ENCODE measurements at places on chromosomes 1 and 21. TPM values are rescaled to one million over a fixed set of nuclear protein-coding genes. Genes with fewer than 3 reads are reported as not detected.
A peak's percentile ranks its signal among the peaks of the same experiment; 100 is the strongest.

The KRTAP10-4 gene
- polyA plus RNA-seq: not detected

DNA sequence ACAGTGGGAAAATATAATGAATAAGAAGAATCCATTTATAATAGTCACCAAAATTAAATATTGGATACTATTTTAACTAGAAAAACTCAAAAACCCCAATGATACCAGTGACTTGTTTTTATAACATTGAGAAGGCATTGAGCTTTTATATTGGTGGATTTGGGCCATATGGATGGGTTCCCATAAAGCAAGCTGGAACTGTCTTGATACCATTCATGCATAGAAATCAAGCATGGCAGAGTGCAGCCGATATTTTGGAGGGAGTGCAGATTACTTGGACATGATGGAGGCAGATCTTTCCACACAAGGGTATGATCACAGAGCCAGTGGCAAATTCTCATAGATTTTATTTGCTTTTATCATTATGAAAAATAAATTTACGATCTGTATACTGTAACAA is 3.8 kb upstream of the RWDD3 start:
- H3K27me3 ChIP-seq: no peaks in the 10 kb centered on the region
- H3K4me3 ChIP-seq: no peak overlapping the region
- no peak for DNase-seq
- H3K27ac ChIP-seq: no peak overlapping the region
- no peaks in the 10 kb centered on the region for H3K36me3 ChIP-seq

GRCh38 chr1:6357243-6357936 is 36.2 kb downstream of the ACOT7 start:
- no peaks in the 10 kb centered on the region for H3K36me3 ChIP-seq
- no peak overlapping the region for H3K27ac ChIP-seq
- H3K27me3 ChIP-seq: no peaks in the 10 kb centered on the region
- no peak overlapping the region for H3K4me3 ChIP-seq

DNA sequence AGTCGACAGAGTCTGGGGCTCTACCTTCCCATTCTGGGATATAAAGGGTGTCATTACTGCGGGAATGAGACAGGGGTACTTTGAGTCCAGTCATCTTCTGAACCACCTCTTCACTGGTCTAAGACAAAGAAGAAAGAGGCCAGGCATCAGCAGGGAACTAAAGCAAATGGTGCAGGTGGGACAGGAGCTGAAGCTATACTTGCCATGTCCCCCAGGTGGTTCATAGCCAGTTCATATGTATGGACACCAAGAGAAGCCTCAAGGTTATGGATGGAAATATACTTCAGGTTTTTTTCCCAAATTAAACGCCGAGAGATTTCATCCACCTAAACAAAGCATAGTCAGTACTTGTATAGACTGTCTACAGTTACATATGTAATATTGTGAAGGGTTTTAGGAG is 2.2 kb downstream of the CTSK start:
- no peak overlapping the region for H3K4me3 ChIP-seq
- H3K36me3 ChIP-seq: peaks cover 4% of the 10 kb centered on the region
- H3K27me3 ChIP-seq: no peaks in the 10 kb centered on the region
- no peak for DNase-seq
- H3K4me1 ChIP-seq: peaks cover 4% of the 10 kb centered on the region

GRCh38 chr1:25692560-25692959 is 76.0 kb downstream of the MAN1C1 start:
- no peaks in the 10 kb centered on the region for H3K36me3 ChIP-seq
- H3K27ac ChIP-seq: no peak overlapping the region
- no peak for DNase-seq
- H3K4me1 ChIP-seq: peaks cover 27% of the 10 kb centered on the region
- no peak overlapping the region for H3K4me3 ChIP-seq

GRCh38 chr1:94538243-94538827 is 3.2 kb downstream of the F3 start:
- H3K4me3 ChIP-seq: peak overlapping the region; percentile 5
- H3K27ac ChIP-seq: peak overlapping the region; percentile 1
- peaks cover 30% of the 10 kb centered on the region for H3K36me3 ChIP-seq
- peaks cover 7% of the 10 kb centered on the region for H3K4me1 ChIP-seq

Data from large intestine (tissue), 12 donors.